ENCODE measurements at places on chromosomes 16 and 17. TPM values are rescaled to one million over a fixed set of nuclear protein-coding genes. Genes with fewer than 3 reads are reported as not detected.
A peak's percentile ranks its signal among the peaks of the same experiment; 100 is the strongest.

GRCh38 chr17:28487881-28488532 lies 14.6 kb downstream of the SLC13A2 start:
- no peak for DNase-seq

The DLX4 gene
- total RNA-seq, result 7.4 TPM

The PKMYT1 gene
- total RNA-seq, result 57.5 TPM

DNA sequence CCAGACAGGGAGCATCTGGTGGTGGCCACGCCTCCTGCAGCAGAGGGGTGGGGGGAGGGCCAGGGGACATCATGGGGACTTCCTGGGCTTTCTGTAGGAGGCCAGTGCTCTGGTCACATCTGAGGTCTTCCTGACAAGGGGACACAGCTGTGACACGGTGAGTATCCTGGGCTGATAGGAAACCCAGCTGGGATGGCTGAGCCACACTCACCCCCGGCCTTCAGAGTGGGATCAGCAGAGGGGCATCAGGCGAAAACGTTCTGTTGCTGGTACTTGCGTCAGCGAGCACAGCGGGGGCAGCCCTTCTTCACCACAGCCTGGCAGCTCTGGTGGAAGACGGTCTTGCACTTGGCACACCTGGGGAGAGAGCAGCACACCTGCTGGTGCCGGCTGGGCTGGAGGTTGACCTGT lies 122.9 kb upstream of the SMURF2 start:
- no peak for DNase-seq

GRCh38 chr17:37388266-37388665 lies 12.5 kb downstream of the C17orf78 start:
- DNase-seq, result peak; percentile 52

The NPIPB6 gene
- total RNA-seq, result 0.42 TPM

The TLCD3A gene
- total RNA-seq, result 32.8 TPM

- DNase-seq, result no peak
Observed at GRCh38 chr17:66834919-66835454, at the start of gene CACNG5. CACNG5 (plus strand) TSS chr17:66835117; CDS start chr17:66877333, 42,216 bp downstream.

DNA sequence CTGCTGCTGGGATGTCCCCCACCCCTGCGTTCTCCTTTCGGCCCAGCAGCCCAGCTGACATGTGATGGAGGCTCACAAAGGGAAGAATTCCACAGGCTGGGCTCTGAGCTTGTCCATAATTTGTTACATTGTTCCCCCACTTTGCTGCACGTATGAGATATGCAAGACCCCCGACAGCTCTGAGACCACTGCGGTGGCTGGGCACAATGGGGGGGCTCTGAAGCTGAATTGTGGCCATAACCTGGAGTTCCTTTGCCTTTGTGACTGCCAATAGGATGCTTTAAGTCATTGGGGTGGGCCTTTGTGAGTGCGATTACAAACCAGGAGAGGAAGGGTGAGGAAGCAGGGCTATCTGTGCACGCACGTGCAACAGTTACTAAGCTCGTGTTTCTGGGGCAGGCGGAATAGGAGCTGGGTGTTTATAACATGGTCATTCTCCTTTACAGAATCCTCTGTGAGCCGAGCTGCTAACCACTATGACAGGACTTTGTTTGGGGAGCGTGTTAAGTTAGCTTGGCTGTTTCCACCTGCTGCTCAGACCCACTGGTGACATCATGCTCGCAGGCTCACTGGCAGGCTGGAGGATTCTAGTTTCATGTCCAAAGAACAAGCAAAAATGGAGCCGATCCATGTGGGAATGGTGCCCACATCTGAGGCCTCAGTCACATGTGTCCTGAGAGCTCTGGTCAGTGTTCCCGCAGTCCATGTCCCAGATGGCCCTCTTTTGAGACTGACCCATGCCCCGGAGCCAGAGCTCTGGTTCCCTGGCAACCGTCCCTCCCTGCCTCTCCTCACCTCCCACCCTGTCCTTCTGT lies 208.3 kb upstream of the SALL1 start:
- no peak for DNase-seq

DNA sequence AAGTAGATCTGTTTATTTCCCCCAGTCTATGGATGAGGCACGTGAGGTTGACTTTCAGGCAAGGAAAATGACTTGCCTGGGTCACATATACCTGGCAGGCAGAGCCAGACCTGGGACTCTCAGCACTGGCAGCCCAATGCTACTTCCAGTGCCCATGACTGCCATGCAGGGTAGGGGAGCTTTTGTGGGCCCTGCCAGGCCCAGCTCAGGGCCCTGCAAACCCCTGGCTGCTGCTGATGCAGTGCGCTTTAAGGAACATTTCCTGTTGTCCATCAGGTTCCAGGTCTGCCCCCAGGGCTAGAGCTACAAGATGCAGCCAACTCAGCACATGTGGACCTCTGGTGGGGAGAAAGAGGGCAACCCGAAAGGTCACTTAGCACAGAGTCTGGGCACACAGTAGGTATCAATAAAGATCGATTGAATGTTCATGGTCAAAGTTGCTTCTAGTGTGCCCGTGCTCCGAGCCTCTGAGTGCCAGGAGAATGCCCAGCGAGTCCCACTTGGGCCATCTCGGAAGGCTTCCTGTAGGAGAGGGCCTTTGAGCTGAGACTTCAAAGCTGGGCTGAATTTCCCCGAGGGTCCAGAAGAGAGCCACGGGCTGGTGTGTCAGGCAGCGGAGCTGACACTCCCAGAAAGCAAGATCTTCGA lies 513 bp upstream of the TBX21 start:
- no peak for DNase-seq

- DNase-seq, result peak; percentile 18
Observed at GRCh38 chr17:9529033-9529700, 46.5 kb downstream of the STX8 start.

DNA sequence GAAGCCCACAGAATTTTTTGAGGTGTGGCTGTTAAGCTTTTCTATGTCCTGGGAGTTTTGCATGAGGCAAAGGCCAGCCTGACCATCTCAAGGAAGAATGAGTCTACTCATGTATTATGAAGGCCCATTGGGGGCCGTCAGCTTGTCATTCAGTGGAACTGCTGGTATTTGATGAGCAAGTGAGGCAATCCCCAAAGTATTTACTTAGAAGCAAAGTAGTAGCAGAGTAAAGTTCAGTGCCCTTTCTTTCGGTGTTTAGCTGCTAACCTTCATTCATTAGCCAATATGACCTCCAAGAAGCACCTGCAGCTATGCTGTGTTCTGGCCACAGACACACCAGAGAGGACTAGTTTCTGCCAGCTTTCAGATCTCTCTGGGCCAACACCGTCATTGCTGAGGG lies 80.2 kb downstream of the RPA1 start:
- no peak for DNase-seq

DNA sequence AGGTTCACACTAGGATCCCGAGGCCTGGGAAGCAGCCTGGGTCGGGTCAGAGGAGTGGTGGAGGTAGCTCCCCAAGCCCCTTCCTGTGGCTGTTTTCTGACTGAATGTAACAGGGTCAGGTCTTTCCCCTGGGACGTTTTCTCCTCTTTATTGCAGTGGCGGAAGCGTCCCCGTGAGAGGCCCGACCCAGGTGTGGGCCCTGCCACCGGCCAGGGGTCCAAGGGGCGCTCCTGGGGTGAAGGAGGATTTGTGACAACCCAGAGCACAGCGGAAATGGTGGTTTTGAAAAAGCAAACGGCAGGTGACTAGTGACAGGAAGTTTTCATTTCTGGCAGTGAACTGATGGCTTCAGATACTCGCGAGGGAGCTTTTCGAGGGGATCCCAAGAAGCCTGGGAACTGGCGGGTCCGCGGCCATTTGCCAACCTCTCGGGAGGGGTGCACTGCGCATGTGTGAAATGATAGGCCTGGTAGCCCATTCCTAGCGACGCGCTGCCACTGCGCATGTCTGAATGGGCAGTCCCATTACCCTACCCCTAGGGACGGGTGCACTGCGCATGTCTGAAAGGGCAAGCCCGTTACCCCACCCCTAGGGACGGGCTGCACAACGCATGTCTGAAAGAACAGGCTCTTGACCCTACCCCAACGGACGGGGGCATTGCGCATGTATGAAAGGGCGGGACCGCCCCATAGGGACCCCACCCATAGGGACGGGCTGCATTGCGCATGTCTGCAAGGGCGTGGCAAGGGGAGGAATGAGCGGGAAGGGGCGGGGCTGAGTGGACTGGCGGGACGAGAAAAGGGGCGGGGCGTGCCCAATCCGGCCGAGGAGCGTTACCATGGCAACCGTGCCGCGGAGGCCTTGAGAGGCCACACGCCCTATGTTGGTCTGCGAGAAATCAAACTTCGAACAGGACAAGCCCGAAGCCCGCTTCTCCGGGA lies 1747.9 kb downstream of the TP53TG3F start:
- DNase-seq, result no peak

DNA sequence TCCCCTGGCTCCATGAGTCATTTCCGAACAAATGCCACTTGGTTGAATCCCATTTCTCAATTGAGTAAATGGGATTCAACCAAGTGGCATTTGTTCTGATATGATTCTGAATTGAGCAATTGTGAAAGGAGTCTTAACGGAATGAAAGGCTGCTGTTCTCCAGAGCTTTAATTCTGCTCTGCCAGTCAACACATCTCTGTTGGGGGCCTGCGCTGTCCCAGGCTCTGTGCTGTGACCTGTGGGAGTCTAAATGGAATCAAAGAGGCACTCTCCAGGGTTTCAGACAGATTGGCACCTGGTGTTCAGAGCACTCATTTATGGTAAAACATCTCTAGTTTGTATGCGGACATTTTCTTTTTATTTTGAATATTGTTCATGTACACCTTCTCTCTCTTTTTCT lies 126.2 kb downstream of the WSCD1 start:
- no peak for DNase-seq

The PLA2G10 gene
- not detected for total RNA-seq

Measured in M059J (cell line).